ENCODE measurements at places on chromosomes 5 and 9.

- no peak for DNase-seq
Observed at GRCh38 chr9:14532456-14533115, 160.6 kb downstream of the ZDHHC21 start.

DNA sequence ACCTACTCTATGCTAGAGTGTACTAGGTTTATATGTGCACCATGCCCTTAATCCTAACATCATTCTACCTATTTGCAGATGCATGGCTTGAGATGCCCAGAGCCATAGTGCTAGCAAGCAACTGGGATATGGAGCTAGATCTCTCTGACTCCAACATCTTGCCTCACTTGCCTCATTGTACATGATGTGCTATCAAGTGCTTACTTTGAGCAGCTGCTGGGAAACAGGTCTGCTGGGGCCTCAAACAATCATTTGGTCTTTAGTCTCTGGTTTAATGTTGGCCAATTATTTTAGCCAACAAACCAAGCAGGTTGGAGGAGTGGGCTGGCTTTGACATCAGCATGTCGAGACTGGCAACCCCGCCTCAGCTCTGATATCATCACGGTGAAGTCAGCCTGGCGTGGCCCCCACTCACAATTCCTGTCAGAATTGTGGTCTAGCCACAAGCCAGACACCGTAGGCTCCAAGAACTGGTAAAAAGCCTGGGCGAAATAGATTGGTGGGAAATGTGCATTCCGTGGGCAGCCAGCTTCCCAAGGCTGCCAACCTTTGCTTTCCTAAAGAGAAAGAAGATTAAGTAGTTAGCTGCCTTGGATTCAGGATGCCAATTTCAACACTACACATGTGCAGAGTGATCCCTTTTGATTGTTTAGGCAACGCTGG is 21.1 kb upstream of the GAS1 start:
- DNase-seq: no peak

- no peak for DNase-seq
Observed at GRCh38 chr5:167402671-167403070, 888.8 kb upstream of the WWC1 start.

- DNase-seq: no peak
Observed at GRCh38 chr9:78510035-78510434, 213.1 kb downstream of the PSAT1 start.

DNA sequence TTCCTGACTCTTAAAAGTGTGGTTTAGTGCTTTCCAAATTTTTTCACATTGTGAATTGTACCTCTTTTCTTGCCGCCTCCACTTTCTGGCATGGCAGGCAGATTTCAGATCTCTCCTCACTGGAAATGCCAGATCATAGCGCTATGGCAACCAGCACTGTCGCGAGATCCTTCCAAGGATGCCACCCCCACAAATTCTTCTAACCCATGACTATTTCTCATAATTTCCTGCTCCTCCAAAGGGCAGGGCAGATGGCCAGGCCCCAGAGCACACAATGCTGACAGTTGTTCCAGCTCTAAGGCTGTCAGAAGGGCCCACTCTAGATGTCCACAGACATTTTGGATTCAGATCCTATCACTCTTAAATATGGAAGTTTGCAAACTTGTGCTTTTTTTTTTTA is 446.2 kb upstream of the RIOK2 start:
- DNase-seq: no peak

DNA sequence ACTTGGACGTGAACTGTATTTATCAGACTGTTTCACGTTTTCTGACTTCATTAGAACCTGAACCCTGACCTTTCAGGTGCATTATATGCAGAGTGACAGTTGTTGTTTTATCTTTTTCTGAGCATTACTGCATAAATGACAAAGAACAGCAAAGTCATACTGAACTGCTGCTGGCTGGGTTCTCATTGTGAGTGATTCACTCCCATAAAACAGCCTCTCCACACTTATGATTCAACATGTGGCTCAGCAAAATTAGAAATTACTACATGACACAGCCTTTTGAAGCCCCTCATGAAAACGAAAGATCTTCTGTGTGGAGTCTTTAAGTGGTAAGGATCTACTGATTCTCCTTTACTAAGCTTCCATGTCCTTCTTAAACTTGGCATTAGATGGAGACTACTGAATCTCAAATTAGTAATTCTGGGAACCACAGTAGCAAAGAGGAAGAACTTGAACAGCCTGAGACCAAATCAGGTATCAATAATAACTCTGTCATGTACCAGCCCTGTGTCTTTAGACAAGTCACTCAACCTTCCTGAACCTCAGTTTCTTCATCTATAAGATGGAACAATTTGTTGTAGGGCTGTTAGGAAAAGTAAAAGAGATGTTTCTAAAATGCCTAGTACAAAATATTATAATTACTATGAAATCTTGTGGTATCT is 172.3 kb upstream of the GNA14 start:
- DNase-seq: no peak
